Stimulated activated CD8-positive, alpha-beta memory T cell treated with anti-CD3 and anti-CD28 coated beads, Interleukin-4, amount 100 ng/mL, for 4 hours (primary cell): ENCODE measurements at places on chromosomes 1 and 21.
A peak's percentile ranks its signal among the peaks of the same experiment; 100 is the strongest.

DNA sequence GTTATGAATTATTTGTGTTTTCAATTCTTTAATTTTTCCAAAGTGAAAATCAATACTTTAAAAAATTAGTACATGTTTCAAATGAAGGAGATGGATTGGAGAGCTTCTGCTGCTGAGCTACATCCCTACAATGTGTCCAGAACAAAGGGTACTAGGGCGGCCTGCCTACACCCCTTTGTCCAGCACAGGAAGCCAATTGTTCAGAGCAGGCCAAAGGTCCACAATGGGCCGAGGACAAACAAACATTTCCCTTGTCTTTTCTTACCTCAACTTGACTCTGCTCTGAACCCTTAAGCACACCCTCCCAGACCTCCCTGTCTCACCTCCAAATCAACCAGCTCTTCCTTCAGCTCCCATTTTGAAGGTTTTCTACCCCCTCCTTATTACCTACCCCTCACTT lies 39.4 kb upstream of the CAMK1G start:
- no peak for DNase-seq

- DNase-seq = no peak
Measured at GRCh38 chr21:42228709-42229220, 9.8 kb downstream of the ABCG1 start.

DNA sequence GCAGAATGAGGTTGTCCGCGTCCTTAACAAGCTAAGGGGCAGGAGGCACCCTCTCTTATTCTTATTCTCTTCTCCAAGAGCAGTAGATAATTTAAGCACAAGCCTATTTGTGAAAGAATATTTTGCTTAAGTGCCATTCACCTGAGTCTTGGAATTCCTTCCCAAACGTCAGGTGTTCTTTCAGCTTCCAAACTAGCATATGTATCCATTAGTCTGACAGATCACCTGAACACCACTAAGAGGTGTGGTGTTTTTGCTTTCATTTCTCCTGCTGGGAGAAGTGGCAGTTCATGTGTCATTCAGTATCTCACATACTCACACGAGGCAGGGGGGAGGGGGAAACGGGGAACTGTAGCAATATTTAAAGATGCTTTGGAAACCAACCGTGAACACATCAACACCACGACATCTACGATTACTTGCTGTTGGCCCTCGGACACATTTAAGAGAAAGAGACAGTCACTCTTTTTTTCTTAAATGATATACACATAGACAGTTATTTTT lies 45.5 kb upstream of the RBM15 start:
- no peak for DNase-seq

DNA sequence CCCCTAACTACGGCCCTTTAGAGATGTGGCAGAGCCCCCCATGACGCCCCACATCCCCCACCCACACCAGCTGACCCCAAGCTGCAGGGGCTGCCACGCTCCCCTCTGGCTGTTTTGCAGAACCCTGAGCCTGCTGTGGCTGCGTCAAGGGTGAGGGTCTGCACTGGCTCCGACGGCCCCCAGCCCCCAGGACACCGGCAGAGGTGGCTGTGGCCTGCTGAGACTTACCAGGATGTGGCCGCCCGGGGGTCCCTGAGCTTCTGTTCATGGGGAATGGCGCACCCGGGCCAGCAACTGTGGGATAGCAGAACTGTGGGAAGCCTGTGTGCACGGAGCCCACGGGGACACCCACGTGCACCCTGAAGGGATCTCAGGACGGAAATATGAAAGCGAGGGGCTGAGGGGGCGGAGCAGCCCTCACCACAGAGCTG lies 12.8 kb upstream of the RNF223 start:
- DNase-seq = no peak

DNA sequence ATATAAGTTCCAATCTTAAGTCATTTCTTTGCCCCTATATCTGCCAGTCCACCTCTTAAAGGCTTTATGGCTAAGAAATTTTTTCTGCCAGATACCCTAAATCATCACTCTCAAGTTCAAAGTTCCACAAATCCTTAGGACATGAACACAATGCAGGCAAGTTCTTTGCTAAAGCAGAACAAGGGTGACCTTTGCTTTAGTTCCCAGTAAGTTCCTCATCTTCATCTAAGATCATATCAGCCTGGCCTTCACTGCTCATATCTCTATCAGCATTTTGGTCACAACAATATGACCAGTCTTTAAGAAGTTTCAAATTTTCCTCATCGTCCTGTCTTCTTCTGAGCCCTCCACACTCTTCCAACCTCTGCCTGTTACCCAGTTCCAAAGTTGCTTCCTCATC lies 402.2 kb upstream of the RUNX1 start:
- DNase-seq = no peak

- no peak for DNase-seq
Measured at GRCh38 chr1:7185721-7186120, 400.5 kb downstream of the CAMTA1 start.

- no peak for DNase-seq
Measured at GRCh38 chr1:234851450-234852438, 241.8 kb upstream of the IRF2BP2 start.

- no peak for DNase-seq
Measured at GRCh38 chr21:41169258-41169576, 1.3 kb downstream of the BACE2 start.

GRCh38 chr1:96492236-96492635 lies 229.3 kb upstream of the PTBP2 start:
- no peak for DNase-seq

GRCh38 chr21:42687796-42688195 lies 34.4 kb downstream of the PDE9A start:
- DNase-seq = no peak

GRCh38 chr1:18575620-18576019 lies 55.0 kb upstream of the PAX7 start:
- peak; percentile 4 for DNase-seq

- DNase-seq = no peak
Measured at GRCh38 chr1:45530632-45531135, 9.0 kb upstream of the PRDX1 start.

GRCh38 chr1:8138673-8139072 lies 112.6 kb upstream of the ERRFI1 start:
- DNase-seq = no peak

- peak; percentile 20 for DNase-seq
Measured at GRCh38 chr1:223189903-223190724, 47.1 kb upstream of the TLR5 start.

DNA sequence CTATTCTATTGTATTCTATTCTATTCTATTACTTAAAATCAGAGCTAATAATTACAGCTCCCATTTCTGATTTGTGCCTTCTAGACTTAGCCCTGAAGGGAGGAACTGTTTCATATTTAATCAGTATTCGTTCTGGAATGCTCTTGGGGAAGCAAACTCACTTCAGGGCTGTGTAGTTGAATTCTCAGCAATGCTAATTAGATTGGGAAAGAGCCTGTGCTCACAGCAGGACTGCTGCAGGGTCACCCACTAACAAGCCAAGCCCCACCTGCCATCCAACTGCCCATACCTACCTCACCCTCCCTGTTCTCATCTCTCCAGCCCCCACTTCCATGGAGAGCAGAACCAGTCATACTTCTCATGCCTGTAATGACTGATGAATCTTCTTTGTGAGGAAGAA lies 464.2 kb downstream of the PTPRU start:
- no peak for DNase-seq

- no peak for DNase-seq
Measured at GRCh38 chr1:169487561-169487960, 1.8 kb upstream of the SLC19A2 start.

DNA sequence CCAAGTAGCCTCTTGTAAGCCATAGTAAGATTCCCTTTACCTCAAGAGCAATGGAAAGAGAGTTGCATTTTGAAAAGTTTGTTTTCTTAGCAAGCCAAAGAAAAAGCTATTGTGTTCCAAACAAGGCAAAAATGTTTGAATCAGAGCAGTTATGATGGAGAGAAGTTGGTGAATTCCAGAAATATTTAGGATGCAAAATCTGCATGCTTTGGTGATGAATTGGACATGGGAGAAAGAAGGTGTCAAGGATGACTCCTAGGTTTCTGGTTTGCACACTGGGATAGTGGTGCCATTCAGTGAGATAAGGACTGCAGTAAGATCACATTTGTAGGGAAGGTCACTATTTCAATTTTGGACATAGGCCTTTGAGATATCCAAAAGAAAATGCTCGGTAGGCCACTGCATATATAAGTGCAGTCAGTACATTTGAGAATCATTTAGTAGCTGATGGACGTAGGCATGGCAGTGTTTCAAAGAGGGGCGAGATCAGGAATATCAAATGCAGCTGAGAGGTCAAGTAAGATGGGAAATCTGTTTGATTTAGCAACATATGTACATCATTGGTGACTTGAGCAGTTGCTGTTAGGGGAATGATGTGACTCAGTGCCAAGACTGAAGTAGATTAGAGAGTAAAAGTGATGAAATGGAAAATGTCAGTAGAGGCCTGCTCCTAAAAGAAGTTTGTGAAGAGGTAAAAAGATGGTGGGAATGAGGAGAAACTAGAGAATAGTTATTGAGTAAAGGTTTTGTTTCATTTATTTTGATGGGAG lies 33.9 kb upstream of the GPR25 start:
- no peak for DNase-seq

DNA sequence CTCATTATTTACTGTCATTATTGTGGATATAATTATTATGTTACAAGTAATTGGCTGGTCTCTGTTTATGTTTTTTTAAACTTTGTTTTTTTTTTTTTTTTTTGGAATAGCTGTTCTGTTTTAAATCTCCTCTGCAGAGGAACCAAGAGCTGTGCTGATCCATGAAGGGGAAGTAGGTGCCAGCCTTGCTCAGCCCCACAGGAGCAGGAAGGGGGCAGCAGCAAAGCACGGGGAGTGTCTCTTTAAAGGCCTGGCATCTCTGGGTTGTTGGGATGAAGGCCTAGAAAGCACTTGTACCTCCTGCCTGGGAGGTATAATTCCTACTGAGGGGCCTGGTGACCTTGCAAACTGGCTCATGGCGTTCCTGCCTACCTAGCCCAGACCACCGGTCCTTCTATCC lies 2.5 kb upstream of the GRHL3 start:
- DNase-seq = no peak

- DNase-seq = no peak
Measured at GRCh38 chr21:39620856-39621255, 8.1 kb downstream of the B3GALT5 start.

DNA sequence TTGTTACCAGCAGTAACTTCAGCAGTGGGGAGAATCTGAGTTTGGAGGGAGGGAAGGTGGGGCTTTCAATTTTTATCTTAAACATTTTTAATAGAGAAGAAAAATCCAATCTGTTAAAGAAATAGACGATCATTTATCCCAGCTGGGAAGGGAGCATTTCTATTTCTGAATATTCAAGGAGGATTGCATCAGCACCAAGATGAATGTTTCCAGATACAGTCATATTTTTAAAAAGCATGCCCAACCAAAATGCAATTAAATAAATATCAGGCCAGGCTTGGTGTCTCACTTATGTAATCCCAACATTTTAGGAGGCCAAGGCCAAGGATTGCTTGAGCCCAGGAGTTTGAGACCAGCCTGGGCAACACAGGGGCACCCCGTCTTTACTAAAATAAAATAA lies 1.7 kb upstream of the ATP1A4 start:
- no peak for DNase-seq

- DNase-seq = no peak
Measured at GRCh38 chr21:8990326-8991087, 1530.9 kb upstream of the TPTE start.

GRCh38 chr1:45032837-45033236 lies 20.8 kb downstream of the UROD start:
- no peak for DNase-seq

DNA sequence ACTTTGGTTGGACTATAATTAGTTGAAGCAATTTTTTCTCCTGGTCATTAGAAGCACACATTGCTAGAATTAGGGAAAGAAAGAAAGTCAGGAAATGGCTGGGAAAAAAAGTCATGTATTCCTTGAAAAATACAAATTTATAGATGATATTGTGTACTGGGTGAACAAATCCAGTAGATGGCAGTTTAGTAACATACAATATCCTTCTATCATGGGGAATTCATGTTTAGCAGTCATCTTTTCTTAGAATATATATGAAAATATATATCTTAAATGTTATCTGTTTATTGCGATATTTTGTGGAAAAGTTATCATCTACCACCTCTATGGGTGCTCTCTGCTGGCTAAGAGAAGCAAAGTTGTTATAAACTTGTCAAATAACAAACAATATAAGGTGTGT lies 13.1 kb upstream of the ZRANB2 start:
- no peak for DNase-seq

- DNase-seq = no peak
Measured at GRCh38 chr21:29680273-29680672, 259.5 kb downstream of the GRIK1 start.
